Mucosa of descending colon (tissue), 3 donors: ENCODE measurements at places on chromosomes 6 and 20. TPM values are rescaled to one million over a fixed set of nuclear protein-coding genes. Genes with fewer than 3 reads are reported as not detected.
A peak's percentile ranks its signal among the peaks of the same experiment; 100 is the strongest.

The UBE3D gene
- 4.3 TPM for total RNA-seq

The TAF8 gene
- total RNA-seq, result 22.1 TPM

The HELZ2 gene
- total RNA-seq, result 36.2 TPM

The ELOVL4 gene
- 0.35 TPM for total RNA-seq

The SERAC1 gene
- total RNA-seq, result 12.2 TPM

The TLDC2 gene
- 30.0 TPM for total RNA-seq

The COL21A1 gene
- 20.5 TPM for total RNA-seq

The MRPL18 gene
- total RNA-seq, result 65.5 TPM

The NKAPL gene
- 0.24 TPM for total RNA-seq

The MKKS gene
- 21.1 TPM for total RNA-seq

The GPLD1 gene
- total RNA-seq, result 0.36 TPM

The ABT1 gene
- 13.1 TPM for total RNA-seq

The SPEF1 gene
- not detected for total RNA-seq

GRCh38 chr6:73394577-73395354, at the start of gene DDX43:
DDX43 (plus strand) TSS chr6:73394828; CDS start chr6:73394906, 78 bp downstream.
- peak; percentile 64 for DNase-seq

DNA sequence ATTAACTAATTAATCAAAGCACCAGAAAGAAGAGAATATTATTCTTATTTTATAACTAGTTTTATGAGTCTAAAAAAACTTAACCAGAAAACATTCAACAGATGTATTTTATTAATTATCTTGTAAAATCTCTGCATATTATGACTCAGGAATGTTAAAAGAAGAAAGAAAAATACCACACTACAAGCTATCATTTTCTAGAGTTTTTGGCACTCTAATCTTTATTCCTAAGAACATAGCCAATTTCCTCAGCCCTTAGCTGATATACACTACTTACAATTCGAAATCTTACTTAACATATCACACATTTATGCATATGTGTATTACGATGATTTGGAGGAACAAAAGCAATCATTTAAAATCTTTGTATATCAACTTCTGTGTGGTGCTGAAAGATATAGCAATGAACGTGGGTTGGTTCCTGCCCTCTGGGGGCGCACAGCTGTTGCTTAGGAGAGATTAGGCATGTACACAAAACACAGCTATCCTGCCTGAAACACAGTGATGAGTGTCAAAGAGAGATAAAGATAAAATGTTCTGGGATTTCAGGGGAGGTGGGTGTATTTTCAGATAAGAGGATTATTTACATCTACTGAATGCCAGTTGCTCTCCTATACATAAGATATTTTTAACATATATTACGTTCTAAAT, 404.5 kb downstream of the SYNE1 start:
- DNase-seq, result no peak

GRCh38 chr20:34364223-34364506, 1.1 kb downstream of the ITCH start:
- no peak for DNase-seq

DNA sequence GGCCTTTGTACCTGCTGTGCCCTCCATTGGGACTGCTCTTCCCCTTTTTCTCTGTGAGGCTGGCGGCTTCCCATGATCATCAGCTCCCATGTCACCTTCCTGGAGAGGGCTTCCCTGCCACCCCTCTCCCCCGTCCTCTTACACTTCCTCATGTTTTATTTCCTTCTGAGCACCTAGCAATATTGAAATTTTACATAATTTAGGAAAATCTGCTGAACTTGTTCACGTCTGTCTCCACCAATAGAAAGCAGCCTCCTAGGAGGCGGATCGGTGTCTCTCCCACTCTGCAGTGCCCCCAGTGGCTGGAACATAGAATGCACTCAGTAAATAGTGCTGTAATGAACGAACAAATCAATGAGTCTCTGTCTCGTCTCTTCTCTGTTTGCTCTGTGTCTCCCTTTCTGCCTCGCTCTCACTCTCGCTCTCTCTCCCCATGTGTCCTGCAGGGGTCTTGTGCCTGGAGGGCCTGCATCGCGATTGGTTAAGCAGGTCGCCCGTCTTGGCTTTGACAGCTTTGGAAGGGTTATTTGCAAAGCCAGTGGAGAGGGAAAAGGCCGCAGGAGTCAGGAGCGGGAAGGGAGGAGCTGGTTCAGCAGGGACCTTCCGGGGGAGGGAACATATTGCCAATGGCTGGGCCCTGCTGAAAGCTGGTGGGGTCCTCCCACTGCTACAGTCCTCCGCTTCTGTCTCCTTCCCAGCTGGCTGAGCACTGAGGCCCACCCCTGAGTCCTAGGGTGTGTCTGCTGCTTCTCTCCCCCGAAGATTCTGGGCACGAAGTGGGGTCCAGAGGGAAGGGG, 12.1 kb upstream of the OCSTAMP start:
- DNase-seq, result peak; percentile 80

DNA sequence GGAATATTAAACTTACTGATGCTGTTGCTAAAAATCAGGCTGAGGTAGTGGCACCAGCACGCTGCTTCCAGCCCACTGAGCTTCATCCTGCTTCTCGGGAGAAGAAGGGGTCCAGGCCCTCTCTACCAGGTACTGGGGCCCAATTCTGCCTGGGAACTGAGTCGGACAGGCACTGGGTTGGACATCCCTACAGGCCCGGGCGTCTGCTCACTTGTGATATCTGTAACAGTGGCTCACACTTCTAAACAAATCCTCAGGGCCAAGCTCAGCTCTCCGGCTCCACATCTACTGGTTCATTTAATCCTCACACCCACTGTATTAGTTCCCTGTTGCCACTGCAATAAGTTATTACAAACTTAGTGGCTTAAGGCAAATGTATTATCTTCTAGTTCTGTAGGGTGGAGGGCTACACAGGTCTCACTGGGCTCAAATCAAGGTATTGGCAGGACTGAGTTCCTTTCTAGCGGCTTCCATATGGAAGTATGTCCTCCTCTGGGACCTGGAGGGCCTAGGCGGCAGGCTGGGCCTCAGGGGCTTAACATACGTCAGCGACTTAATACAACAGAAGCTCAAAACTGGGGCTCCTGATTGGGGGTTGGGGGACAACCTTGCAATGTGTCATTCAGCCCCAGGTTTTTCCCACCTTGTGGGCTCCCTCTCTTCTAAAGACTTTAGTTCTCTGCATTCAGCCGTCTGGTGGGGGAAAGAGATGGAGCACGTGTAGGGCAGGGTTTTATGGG, 1.6 kb upstream of the KCNK15 start:
- no peak for DNase-seq

DNA sequence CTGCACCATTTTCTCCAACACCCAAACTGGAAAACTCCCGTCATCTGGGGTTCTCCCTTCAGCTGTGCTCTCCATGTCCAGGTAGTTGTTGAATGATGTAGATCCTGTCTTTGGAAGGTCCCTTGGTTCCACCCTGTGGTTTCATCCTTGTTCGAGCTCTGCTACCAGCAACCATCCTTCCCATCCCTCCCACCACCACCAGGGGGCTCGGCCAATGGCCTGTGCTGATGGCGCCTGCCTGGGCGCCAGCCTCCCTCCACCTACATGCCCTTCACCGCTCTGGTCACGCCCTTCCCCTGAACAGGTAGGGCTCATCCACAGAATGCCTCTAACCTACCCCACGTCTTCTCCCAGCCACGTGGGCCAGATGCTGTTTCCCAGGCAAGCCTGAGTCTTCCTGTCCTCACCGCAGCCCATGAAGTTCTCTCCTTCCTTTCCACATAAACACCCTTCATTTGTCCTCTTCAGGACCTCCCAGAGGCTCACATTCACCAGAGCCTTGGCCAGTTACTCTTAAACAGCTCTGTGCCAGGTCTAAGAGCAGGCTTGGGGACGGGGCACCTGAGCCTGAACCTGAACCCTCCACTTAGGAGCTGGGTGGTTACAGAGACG, 75.1 kb upstream of the DUSP22 start:
- peak; percentile 54 for DNase-seq

DNA sequence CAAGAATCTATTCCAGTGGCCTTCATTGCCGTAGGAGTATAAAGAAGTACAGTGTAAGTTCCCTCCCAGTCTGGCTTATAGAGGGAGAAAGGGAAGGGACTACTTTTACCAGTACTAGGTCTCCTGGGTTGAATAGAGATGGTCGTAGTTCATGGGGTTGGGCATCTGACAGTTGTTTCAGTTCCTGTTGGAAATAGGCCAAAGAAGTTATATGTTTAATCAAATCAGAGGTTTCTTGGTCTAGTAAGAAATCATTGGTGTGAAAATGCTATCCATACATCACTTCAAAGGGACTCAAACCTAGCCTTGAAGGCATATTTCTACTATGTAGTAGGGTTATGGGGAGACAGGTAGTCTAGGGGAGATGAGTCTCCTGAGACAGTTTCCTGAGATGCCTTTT, 45.6 kb upstream of the MAN1A1 start:
- DNase-seq, result no peak

DNA sequence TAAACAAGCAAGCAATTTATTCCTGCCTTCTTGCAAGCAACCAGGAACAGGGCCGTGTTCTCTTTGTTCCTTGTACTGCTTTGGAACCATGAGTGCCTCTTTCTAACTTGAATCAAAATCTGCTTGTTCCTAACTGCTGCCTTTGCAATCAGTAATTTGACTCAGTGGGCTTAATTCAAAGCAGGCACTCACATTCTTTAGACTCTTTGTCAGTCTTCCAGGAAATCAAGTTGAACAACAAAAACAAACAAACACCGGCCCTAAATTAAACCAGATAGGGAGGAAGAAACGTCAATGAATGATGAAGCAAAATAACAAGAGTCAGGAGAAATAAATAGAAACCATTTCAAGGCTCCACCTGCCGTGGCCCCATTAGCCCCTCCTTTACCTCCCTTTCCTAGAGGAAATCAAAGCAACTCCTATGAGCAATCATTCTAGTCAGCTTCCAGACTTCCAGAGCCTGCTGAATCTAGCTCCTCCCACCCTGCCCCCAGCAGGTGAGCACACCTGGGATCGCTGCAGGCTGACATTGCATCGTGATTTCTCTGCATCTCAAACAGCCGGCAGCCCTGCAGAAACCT, 582.2 kb upstream of the FLRT3 start:
- peak; percentile 27 for DNase-seq

GRCh38 chr6:125194941-125195340, 41.4 kb downstream of the TPD52L1 start:
- DNase-seq, result no peak

- DNase-seq, result no peak
Measured at GRCh38 chr20:41380551-41381193, 14.1 kb upstream of the EMILIN3 start.

DNA sequence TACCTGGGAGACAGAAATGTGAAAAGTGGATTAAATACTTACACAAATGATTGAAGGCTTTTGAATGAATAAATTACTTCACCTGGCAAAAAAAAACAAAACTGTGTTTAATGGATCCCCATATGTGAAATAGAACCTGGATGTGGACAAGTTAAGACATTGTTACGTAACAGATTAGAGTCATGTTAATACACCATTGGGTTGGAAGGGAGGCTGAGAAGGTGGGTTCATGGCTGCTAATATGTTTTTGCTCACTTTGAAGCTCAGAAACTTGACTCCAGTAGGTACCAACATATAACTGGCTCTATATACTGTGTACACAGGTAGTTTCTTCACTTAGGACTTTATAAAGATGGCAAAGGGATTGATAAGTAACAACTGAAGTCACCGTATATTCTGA, 21.4 kb upstream of the TENT5A start:
- DNase-seq, result no peak

- DNase-seq, result no peak
Measured at GRCh38 chr6:164928057-164928727, 381.2 kb downstream of the C6orf118 start.

- no peak for DNase-seq
Measured at GRCh38 chr6:37507690-37508421, 8.2 kb upstream of the CCDC167 start.

DNA sequence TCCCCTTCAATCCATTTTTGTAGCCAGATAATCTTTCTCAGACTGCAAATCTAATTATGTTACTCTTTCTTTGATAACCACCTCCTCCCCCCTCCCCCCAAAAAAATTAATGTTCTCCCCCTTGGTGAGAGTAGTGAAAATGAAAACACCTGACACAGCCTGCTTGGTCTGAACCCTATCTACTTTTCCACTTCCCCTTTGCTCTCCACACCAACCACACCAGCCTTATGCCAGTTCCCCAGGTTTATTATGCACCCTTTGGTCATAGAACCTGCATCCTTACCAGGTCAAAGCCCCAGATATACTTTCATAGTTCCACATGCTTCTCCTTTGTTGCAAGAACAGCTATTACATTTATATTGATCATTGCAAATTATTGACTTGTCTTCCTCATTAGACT, 19.4 kb downstream of the PFDN4 start:
- DNase-seq, result no peak

DNA sequence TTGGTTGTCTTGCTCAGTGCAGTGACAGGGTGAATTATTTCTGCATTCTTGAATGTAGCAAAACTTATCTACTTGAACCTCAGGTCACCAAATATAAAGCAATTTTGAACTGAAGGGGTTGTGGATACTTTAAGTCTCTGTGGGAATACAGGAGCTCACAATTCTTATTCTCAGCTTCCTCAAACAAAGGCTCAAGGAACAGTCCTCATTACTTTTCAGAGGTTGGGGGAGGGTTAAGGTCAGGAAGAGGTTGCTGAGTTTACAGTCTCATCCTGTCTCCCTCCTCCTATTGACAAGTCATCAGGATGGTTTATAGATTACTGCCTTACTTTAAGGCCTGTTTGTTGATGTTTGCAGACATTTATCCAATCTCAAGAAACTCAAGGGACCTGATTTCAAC, 143.6 kb upstream of the SPACA1 start:
- no peak for DNase-seq

- DNase-seq, result no peak
Measured at GRCh38 chr6:110495949-110496348, 19.5 kb upstream of the SLC22A16 start.

- no peak for DNase-seq
Measured at GRCh38 chr6:41697861-41698781, 37.3 kb downstream of the TFEB start.

DNA sequence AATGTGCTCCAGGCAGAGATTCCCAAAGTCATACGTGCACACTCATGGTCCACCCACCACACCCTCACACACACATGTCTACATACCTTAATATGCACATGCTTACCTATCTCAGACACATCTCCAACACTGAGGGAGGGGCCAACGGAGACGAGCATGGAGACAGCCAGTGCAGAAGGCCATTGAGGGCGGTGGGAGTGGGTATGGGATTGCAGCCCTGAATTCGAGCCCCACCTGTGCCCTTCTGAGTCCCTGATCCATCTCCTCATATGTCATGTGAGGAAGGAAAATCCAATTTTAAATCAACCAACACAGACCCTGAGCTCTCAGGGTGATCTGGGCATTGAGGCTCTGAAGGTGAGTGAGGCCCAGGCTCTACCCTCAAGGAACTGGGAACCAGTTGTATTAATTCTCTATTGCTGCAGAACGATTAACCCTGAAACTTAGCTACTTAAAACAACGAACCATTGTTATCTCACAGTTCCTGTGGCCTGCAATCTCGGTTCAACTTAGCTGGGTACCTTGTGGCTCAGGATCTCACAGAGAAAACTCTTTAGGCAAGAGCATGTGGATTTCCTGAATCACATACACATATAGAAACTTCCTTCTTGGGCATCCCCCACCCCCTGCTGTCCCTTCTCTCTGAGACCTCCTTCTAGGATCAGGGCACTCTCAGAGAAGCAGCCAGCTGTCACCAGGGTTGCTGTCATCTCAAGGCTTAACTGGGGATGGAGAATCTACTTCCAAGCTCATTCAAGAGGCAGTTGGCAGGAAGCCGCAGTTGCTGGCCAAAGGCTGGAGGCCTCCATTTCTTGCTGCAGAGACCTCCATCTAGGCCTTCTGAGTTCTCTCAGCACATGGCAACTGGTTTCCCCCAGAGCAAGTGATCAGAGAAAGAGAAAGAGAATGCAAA, 28.3 kb downstream of the GLP1R start:
- DNase-seq, result no peak

- no peak for DNase-seq
Measured at GRCh38 chr6:11357285-11357684, 124.8 kb upstream of the NEDD9 start.
